Activated T-cell treated with anti-CD3 and anti-CD28 coated beads, Interleukin-2, amount 50 U/mL, for 48 hours (primary cell): ENCODE measurements at places on chromosomes 6 and 20.

DNA sequence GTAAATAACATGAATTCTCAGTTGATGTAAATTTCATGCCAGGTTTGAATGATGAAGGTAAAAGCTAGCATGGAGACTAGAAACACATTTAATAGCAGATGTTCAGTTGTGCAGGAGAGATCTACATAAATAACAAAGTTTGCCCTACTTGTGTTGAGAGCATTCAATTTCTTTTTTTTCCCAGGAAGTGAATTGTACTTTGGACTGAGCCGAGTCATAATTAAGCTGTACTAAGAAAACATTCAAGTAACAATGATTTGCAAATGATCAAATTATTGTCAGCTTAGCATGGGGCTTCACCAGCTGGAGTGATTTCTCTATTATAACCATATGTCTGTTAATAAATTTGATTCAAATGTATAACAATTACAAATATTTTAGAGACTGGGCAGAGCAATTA is 893.5 kb upstream of the MAP3K7 start:
- no peak for DNase-seq

DNA sequence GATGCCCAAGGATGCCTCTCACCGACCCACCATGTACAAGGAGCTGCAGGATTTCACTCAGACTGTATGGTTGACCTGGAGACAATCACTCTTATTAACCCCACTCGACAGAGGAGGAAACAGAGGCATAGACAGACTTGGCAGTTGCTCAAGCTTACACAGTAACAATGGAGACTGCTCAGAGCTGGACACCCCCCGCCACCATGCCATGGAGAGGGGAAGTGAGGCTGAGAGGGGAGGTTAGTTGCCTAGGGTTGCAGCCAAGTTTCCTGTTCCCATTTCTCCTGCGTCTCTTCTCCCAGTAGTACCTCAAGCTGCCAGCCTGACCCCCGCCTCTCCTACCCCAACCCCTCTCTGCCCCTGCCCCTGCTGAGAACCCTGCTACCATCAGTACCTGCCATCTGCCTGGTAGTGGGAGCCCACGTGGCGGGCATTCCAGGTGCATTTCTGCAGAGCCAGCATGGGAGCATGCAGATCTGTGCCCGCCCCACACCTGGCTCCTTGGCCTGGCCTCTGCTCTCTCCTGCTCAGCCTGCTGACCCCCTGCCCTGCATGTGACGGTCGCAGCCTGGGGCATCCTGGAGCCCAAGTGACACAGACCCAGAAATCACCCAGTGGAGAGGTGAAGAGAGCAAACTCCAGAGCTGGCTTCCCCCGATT is 157.7 kb downstream of the PREX1 start:
- no peak for DNase-seq

GRCh38 chr6:19879663-19880062 is 42.5 kb downstream of the ID4 start:
- DNase-seq, result no peak

GRCh38 chr20:10167040-10167439 is 51.6 kb upstream of the SNAP25 start:
- no peak for DNase-seq

DNA sequence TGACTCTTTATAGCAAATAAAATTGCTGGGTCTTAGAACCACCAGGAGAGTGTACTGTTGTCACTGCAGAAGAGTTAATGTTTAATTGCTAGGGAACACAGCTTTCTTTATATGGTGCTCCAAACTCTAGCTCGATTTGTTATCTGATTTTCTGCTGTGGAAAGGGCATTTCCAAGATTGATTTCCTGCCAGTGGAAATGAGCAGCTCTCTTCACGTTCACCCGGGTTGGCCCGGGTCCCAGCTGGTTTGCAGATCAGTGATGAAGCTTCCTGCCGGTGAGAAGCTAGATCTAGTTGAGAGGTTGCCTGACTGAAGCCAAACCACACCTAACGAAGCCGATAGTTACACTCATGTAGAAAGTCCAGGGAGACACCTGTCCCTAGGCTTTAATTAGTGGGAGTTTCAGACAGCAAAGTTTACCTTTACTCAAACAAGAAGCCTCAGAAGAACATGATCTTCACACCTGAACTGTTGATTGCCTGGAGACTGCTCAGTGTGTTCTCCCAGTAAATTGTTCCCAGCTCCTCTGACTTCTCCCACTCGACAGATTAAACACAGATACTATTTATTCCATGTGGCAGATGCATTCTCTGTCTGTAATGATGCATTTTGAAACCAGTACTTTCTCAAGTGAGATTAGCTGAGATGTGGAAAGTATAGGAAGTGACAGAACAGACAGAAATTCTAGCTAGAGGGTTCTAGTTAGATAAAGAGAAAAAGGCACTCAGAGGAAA is 27.8 kb downstream of the PAQR8 start:
- peak; percentile 61 for DNase-seq

DNA sequence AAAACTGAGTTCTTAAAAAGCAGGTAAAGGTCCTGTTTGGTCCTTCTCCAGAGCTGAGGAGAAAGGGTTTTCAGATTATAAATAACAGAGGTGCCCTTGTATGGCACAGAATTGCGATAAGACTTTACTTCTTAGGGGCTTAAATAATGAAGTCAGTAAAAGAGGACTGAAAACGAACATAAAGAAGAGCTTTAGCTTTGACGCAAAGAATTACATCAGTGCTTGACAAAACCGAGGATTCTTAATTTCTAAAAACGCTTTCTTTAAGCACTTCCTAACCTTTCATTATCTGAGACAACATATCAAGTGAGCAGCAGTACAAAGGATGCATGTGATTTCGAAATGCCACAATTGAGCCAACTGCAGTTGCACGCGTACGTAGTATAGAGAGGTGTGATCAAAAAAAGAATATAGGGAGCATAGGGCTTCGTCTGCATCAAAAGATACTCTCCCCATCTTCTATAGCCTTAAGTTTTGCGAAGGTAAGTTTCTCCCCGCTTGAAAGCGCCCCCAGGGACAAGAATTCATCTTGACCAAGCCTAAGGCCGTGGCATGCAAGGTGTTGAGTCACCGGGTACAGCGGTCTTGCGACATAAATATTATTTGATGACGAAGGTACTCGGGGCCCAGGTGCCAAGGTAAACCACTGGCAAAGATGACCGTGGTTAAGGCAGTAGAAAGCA is 778 bp upstream of the LOC128125822 start:
- DNase-seq, result no peak

- peak; percentile 76 for DNase-seq
Measured at GRCh38 chr6:39347906-39348585, 25.5 kb upstream of the KCNK16 start.

GRCh38 chr20:44212792-44213191 is 2.2 kb upstream of the OSER1 start:
- DNase-seq, result no peak

- DNase-seq, result no peak
Measured at GRCh38 chr6:37982317-37982716, 162.8 kb downstream of the ZFAND3 start.

GRCh38 chr6:133683308-133683580 is 205.7 kb upstream of the TCF21 start:
- no peak for DNase-seq

DNA sequence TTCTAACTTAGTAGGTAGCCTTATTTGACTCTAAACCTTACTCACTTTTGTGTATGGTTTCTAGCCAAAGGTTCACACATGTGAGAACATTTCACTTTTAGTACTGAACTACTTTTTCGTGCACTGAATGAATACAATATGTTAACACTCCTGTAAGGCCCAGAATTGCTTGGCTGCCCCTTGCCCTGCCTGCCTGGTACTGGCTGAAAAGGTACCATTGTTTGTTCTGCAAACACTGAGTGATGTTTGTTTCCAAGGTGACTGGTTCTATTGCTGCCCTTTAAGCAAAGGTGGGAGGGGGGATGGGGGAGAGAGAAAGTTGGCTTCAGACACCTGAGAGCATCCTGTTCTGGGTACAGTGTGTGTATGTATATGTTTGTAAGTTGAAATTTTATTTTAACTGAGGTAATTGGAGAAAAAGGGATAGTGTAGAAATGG is 31.2 kb downstream of the RREB1 start:
- DNase-seq, result no peak

DNA sequence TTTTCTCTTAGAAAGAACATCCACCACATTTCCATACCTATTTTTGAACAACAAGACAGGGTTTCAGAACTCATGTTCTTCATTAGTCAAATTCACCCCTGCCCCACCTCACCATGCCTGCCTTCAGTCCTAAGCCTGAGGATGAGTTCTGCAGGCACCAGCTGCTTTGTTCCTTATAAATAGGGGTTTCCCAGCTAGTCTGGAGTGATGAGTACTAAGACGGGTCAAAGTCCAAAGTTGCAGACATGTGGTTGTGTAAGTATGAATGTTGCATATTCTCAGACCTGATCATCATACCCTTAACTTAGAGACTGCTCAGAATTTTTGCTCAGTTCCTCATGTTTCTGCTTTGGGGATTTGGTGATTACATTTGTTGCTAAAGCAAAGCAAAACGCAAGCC is 257.7 kb upstream of the CDYL start:
- DNase-seq, result no peak

- no peak for DNase-seq
Measured at GRCh38 chr20:41169162-41169690, 31.9 kb downstream of the PLCG1 start.

DNA sequence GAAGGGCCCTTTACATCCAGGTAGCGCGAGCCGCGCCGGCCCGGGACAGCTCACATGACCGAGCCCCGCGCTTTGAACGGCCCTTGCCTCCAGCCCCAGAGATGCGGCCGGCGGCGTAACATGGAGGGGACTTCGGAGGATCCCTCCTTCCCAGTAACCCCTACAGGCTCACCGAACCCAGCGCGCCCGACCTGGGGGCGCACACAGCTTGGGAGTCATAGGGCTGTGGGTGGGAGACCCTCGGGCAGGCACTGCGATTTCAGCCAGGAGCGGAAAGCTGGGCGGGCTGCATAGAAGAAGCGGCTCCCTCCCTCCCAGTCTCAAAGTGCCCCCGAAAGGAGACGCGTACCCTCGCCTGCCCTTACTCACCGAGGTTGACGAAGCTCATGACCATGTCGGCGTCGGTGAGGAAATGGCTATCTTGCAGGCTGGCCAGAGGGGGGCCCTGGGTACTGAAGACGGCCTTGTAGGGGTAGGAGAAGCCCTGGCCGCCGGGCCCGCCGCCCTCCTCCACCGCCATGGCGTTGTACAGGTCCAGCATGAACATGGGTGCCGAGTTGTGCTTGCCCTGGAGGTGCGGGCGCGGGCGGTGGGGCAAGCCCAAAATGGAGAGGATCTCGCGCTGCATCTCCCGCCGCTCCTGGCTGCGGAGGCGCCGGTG is 975 bp downstream of the BMP7 start:
- DNase-seq, result peak; percentile 21

DNA sequence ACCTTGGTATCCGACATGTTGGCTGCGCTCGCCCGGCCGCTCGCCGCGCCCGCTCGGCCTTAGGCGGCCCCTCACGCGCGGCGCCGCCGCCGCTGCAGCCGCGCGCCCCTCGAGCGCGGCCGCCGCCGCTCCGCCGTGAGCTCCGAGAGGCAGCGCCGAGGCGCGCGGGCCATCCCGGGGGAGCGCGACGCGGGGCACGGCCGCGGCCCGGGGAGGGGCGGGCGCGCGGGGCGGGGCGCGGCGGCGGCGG is at the start of gene KIF13A:
TSS of gene KIF13A (minus strand) at position 189 of the 250 bp plus-strand sequence. CDS start at position 17, 172 bp downstream.
- DNase-seq, result no peak

DNA sequence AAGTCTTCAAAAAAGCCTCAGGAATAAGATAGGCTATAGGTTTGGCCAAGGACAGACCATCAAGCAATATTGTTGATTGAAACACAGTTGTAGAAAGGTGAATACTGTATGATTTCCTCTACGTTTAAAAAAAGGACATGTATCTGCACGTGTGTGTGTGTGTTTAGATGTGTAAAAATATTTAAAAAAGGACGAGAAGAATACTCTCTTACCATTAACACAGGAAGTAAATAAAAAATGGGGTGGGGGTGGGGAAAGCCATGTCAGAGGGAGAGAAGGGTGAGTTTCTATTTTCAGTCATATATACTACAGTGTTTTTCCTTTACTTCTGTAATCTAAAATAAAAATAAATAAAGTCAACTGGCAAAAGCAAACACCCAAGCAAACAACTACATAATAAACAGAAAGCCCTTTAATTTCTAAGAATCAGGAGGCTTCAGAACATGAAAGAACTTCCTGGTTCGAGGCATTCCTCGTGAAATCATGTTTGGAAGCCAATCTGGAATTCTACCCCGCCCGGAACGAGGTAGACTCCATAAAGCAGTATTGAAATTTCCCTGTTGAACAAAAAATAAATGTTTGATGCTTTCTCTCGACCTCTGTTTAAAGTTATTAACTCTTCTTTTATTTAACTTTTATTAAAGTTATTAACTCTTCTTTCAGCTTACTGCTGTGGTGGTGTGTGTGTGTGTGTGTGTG is 158.1 kb upstream of the ZNF217 start:
- no peak for DNase-seq
